ENCODE measurements at places on chromosomes 7 and 10.

DNA sequence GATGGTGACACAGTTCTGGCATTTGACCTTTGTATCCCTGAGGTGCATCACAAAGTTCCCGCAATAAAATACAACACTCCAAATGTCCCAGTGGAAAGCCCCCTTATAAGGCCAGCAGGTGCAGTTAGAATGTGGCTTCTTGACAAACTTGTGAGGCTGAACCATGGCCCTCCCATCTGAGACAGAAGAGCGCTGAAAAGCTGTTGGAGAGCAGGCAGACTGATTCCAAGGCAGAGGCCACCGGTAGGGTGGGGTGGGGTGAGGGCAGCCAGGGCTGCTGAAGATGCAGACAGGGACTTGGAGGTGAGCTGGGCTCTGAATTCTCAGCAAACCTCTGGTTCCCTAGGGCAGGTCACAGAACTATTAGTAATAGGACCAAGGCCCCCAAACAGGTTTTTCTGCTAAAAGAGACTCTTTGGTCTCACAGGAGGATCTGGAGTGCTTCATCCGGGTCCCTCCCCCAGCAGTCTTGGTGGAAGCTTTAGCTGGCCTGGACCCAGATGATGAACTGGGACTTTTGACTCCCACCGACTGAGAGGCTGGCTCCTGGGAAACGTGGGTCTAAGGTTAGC lies 15.6 kb upstream of the CHST3 start:
- DNase-seq = no peak

GRCh38 chr7:4803397-4804241 lies 28.2 kb downstream of the AP5Z1 start:
- no peak for DNase-seq

GRCh38 chr7:70621954-70622600 lies 509.9 kb upstream of the GALNT17 start:
- DNase-seq = no peak

GRCh38 chr7:151501676-151502075 lies 18.0 kb downstream of the RHEB start:
- no peak for DNase-seq

DNA sequence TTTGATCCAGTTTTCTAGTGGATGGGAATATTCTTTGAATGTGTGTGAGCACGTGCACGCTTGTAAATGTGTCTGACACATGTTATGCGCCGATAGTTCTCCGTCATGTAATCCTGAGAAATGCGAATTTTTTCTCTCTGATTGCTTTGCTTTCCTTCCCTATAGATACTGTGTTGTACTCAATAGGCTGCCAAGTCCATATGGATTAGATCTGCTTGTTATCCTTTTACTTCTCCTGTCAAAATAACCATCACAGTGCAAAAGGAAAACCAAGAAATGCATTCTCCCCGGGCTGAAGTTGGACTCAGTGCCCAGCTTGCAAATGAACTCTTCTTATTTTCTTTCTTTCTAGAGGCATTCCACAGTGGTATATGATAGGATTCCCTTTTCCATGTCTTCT lies 131.9 kb downstream of the KIAA1217 start:
- no peak for DNase-seq

DNA sequence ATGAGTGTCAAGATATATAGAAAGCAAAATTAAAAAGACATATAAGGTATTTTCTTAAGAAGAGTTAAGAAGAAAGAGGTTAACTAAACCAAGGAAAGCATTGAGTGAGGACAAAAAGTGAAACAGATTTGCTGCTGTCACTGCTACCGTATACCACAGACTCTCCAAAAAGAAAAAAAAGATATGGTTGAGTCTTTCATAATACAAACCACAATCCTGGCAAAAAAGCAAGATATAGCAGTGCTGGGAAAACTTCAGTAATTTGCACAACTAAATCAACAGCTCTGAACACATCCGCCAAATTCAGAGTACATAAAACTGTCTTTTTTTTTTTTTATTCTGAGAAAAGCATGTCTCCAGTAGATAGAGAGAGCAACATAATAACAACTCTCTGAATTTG lies 114.7 kb downstream of the ETV1 start:
- DNase-seq = no peak

DNA sequence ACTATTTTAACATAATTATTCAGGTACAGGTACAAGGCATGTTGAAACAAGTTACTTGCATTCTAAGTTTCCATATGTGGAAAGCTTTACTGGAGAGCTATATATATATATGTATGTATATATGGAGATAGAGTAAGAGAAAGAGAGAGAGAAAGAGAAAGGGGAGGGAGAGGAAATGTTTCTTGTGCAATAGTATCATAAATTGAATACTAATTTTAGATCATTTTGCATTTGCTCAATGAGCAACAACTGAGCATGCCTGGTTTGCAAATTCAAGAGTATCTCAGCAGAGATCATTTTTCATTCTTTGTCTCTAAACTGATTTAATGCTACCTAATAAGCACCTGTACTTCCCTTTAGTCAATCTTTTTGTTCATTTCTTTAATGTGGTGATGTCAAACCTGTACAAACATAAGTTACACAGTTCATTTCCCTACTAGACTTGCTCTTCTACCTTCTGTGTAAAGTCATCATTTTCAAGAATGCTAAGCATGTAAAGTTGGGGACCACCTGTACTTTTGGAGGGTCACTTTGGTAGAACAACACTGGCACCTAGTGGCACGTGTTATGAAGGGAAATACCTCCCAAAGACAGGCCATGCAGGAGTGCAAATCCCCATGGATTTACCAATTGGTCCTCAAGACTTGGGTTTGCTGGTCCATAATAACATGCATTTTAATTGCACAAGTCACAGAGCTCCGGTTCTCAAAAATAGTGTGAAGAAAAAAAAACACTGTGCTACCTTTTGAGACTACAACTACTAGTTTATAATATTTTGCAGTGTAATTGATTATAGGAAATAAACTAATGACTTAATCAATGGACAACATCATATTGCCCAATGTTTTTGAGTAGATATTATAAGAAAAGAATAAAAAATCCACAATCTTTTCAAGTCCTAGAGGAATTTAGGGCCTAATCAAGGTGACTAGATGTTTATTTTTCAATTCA lies 431.2 kb upstream of the IGFBP3 start:
- DNase-seq = no peak

GRCh38 chr7:122082670-122083069 lies 61.4 kb downstream of the AASS start:
- DNase-seq = no peak

DNA sequence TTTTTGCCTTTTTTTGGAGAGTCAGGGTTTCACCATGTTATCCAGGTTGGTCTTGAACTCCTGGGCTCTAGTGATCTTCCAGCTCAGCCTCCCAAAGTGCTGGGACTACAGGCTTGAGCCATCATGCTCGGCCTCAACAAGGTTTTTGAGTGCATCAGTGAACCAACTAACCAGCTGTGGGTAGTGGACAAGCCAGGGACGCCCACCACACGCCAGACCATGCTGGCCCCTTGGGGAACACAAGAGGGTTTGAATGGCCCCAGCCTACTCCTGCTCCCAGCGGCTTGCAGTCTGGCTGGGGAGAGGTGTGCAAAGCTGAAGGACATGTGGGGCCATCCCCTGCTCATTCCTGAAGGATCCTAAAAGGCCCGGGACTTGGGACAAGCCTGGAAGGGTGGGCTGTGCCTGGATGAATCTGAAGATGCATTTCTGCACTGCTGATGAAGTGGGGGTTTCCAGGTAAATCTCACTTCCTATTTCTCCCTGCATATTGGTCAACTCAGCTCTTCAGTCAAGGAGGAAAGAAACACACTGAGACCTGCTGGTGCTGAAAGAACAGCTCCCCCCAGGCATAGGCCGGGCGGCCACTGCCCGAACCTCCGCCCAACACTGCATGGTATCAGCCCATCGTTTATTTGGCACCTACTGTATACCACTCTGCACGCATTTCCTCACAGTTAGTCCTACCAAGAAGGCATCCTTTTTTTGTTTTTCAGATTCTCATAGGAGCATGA lies 6.9 kb downstream of the MMD2 start:
- no peak for DNase-seq

GRCh38 chr7:81604075-81604807 lies 165.6 kb downstream of the HGF start:
- no peak for DNase-seq

DNA sequence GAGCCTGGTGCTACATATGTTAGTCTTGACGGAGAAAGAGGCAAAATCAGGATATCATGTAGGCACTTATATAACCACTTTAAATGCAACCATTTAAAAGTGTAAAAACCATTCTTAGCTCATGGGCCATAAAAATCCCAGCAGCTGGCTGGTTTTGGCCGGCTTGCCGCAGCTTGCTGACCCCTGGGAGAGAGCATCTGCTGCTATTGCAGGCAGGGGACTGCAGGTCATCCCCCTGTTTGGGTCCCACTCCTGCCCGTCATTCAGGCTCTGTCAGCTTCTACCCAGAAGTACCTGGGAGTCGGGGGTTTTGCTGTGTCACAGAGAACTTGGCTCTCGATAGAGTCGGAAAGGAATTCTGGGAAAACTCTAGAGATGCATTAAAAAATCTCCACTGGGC lies 187.4 kb downstream of the CUX1 start:
- DNase-seq = no peak

GRCh38 chr7:41197769-41198168 lies 505.1 kb downstream of the INHBA start:
- DNase-seq = no peak

DNA sequence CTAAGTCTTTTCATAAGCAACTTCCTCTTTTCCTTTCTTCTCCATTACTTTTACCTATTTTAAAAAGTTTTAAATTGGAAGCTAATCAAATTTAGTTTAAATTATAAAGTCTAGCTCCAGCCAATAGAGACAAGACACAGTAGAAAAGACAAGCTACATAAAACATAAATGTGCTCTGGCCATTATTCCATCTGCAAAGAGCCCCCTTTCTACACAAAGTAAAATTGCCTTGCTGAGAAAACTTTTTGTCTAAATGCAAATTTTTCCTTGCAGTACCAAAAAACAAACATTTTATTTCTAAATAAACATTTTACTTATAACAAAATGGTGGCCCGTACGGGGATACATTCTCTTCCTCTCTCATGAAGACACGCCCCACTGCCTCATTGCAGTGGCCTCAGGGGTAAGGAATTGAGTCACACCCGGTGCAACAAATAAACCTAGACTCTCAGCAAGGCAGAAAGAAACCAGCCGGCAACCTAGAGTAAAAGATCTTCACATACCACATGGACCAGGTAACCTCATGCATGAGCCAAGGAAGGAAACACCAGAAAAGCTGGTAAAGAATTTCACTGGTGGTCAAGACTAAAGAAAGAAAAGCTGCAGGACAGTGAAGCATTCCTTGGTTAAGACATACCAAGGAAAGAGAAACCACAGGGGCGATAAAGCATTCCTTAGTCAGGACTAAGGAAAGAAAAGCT lies 71.6 kb upstream of the ZNF746 start:
- DNase-seq = no peak

DNA sequence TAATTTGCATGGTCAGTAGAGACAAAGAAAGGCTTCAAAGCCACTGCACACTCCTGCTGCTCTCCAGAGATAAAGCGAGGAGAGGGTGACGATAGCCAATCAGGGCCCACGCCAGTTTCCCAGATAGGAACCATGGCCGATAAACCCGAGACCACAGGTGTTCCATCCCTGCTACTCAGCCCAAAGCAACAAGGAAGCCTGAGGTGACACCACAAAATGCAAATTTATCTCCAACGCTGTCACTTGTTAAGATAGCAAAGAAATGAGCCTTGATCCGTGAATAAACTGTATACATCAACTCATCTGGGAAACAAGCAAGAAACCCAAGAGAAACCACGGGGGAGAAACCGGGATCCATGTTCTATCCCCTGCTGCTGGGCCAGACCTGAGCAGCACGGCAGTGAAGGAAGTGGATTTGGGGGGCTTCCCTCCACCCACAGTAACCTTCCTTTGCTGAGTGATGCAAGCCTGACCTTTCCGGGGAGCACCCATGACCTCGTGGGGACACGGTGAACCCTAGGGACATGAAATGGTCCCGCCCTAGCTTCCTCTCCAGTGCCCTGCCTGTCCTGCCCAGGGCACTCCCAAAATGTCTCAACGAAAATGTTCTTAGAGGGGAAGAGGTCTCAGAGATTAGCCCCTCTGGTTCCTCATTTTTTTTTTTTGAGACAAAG lies 164.6 kb downstream of the PTPRN2 start:
- DNase-seq = no peak

GRCh38 chr7:154167807-154168206 lies 115.6 kb downstream of the DPP6 start:
- no peak for DNase-seq

DNA sequence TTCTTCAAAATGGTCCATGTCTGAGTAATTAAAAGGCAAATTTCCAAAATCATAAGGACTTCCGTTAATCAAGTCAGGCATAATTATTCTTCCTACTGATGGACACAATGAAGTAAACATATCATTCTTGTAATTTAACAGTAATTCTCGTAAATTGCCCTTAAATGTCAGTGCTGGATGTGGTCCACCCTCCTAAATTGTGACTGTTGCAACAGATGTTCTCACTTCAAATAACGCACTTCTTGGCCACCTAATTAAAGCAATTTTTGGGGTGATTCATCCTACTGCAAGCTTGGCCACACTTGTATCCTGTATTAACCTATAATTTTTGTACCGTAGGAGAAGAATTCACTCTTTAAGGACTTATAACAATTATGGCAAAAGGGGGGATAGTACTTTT lies 1.9 kb downstream of the COL1A2 start:
- DNase-seq = no peak

GRCh38 chr10:122207163-122207562 lies 63.9 kb upstream of the BTBD16 start:
- peak; percentile 26 for DNase-seq

DNA sequence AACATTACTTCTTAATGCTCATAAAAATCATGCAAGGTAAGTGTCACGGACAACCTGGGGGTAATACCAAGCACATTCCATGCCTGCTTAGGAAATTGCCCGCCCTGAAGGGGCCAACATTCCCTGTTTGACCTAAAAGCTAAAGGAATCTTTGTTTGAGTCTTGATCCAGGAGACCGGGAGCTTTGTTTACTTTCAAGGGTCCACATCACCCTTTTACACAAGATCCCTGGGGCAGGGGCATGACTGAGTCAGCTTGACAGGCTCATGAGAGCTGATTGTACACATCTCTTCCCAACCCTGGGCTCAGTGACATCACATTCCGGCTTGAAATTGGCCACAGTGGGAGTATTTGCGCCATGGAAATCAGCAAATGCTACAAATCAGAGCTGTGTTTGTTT lies 248.1 kb upstream of the HABP2 start:
- no peak for DNase-seq

GRCh38 chr10:48999346-48999745 lies 59.7 kb upstream of the LRRC18 start:
- no peak for DNase-seq

- no peak for DNase-seq
Observed at GRCh38 chr7:117217106-117218035, 105.5 kb downstream of the WNT2 start.

All from Right ventricle myocardium superior (tissue), 1 donor.